ENCODE measurements at places on chromosomes 7 and 10. TPM values are rescaled to one million over a fixed set of nuclear protein-coding genes. Genes with fewer than 3 reads are reported as not detected.
A peak's percentile ranks its signal among the peaks of the same experiment; 100 is the strongest.

GRCh38 chr10:115417585-115418265, 324.6 kb downstream of the ATRNL1 start:
- DNase-seq = no peak

Gene SH3PXD2A
- total RNA-seq = 27.0 TPM

DNA sequence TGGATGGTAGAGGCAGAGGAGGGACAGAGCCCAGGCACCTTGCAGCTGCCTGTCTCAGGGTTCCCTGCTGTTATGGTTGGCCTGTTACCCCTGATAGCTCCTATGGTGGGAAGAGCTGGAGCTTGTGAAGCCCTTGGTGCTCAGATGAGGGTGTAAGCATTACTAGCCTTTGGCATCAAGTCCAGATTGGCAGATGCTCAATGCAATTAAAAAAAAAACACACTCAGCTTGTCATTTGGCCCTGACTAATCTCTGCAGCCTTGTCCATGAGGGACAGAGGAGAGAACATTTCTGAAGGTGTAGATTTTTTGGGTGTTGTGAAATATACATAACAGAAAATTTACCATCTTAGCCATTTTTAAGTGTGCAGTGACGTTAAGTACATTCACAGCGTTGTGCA, 86.3 kb downstream of the PLPP4 start:
- DNase-seq = no peak

Gene MYL10
- total RNA-seq = not detected

DNA sequence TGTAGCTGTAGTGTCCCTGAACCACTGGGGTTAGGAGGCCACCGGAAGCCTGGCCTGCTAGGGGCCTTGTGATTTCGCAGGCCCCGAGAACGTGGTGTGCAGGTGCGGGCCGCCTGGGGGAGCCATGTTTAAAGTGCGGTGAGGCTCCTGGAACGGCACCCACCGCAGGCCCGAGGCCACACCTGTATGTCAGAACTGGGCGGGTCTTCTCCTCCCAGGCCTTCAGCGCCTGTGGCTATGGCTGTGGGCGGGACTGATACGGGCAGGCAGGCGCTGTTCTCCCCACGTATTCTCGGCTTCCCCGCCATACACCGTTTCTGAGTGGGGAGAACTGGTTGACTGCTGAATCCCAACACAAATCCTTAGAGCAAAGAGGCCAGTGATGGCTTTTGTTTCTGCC, 74.8 kb downstream of the DNAJB6 start:
- DNase-seq = peak; percentile 37

Measured in Right ventricle myocardium superior (tissue), 1 donor.